ENCODE measurements at places on chromosomes 6 and 20.

DNA sequence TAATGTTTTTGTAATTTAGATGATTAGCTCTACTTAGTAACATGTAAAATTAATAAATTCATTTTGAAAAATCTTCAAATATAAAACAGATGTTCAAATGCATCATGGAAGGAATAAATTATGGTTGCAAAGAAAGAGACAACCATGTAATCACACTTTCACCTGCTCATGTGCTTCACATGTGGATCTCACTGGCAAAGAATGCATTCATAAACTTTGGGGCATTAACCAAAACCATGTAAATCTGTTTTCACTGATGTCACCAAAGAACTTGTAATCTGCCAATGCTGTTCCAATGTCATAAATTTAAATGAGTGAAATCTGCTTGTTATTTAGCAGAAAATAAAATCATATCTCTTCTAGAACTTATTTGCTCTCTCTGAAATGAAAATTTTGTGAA, 142.7 kb downstream of the TENT5A start:
- no peak for DNase-seq

- no peak for DNase-seq
Measured at GRCh38 chr20:22908437-22908836, 126.7 kb upstream of the SSTR4 start.

GRCh38 chr6:12572896-12573827, 143.4 kb upstream of the PHACTR1 start:
- DNase-seq, result no peak

- no peak for DNase-seq
Measured at GRCh38 chr6:24145690-24146131, 19.7 kb downstream of the NRSN1 start.

DNA sequence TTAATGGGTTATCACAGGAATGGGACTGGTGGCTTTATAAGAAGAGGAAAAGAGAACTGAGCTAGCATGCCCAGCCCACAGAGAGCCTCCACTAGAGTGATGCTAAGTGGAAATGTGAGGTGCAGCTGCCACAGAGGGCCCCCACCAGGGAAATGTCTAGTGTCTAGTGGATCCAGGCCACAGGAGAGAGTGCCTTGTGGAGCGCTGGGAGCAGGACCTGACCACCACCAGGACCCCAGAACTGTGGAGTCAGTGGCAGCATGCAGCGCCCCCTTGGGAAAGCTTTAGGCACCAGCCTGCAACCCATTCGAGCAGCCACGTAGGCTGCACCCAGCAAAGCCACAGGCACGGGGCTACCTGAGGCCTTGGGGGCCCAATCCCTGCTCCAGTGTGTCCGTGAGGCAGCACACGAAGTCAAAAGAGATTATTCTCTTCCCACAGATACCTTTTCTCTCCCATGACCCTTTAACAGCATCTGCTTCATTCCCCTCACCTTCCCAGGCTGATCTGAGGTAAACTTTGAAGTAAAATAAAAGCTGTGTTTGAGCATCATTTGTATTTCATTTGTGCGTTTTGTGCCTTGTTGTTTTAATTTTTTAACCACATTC, 4.4 kb downstream of the HLA-E start:
- no peak for DNase-seq
